ENCODE measurements at places on chromosomes 3 and 15.

DNA sequence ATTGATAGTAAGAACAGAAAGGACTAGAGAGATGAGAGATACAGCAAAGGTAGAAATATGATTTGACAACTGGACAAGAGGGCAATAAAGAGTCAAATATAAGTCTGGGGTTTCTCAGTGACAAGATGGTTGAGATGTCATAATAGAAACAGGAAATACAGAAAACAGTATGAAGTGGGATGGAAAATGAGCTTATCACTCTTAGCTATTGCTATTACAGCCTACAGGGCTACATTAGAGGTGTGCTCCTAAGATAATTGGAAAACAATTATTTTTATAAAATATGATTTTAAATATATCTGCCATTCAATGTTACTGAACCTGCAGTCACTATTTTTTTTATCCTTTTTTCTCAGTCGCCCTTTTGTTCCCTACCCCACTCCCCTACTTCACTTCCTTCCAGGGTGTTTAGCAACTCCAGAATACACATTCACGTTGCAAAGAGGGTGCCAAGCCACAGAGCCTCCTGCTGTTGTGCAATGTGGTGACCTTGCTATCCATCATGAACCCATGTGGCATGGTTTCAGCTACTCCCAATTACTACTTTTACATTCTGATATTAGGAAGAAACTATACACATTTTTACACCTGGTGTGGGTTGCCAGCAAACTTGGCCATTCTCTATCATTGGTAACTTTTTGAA, 6.0 kb downstream of the NRG4 start:
- DNase-seq: no peak

GRCh38 chr3:128282380-128283196, 129.3 kb downstream of the EEFSEC start:
- peak; percentile 71 for DNase-seq

DNA sequence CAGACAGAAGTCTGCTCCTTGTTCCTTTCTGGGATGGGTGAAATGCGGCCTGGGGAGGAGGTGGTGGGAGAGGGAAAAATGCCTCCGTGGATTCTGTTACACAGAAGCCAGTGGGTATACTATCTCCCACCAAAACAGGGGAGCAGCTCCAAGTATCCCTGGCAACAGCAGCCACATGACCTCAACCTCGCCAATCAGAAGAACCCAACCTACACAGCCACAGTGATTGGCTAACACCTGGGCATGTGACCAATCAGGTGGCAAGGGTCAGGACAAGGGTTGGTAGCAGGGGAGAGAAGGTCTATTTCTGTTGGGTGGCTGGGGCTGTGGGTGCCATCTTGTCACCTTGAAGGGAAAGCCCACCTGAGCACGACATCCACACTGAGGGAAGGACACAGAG, 9.1 kb upstream of the ACAD9 start:
- DNase-seq: no peak

DNA sequence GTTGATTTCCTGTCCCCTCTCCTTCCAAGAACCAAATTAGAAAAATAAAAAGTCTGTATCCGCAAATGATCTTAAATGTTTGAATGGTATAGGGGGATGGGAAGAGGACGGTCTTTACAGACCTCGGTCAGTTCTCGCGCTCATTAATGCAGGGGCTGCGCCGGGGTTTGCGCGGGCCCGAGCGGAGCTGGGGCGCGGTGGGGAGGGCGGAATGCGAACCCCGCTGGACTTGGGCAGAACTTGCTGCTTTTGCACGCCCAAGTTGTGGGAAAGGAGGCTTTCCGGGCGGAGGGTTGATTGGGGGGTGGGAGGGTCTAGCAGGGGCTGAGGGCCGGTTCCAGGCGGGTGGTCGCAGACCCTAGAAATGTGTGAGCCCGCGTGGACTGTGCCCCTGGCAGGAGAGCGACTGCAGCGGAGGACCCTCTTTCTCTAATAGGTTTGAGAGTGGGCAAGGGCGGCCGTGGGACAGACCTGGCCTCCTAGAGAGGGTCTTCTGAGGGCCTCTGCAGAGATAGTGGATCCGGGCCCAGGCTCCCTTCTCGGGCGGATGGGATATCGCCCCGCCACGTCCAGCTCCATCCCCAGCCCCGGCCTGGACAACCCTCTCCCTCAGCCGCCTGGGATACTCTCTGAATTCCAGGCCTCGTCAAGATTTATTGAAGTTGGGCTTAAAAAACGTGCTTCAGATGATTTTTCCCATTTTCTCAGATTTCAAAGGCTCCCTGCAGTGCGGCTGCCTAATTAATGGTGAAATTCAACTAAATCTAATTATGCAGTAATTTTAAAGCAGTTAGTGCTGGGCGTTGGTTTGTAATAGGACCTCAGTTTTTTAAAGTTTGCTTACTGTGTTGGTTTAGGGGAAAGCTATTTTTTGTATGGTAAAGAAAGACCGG, 11.3 kb downstream of the NR2F2 start:
- DNase-seq: peak; percentile 32

- DNase-seq: peak; percentile 35
Observed at GRCh38 chr3:13539292-13539638, 9.7 kb upstream of the FBLN2 start.

- no peak for DNase-seq
Observed at GRCh38 chr3:30628205-30628900, 22.0 kb downstream of the TGFBR2 start.

DNA sequence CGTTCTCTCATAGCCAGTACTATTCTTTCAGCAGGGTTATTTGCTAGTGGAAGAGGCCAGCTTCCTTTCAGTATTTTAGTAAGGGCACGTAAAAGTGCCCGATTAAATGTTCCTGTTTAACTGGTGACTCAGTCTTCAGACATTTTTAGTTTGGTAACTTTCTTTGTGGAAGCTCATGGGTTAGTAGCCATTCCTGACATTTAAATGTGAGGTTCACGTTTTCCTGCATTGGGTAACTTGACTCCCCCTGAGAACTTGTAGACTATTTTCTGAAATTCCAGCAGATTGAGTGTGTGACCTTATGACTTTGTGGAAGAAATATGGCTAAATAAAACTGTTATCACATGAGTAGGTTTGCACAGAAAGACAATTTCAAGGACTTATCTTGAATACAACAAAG, 16.9 kb downstream of the ABHD2 start:
- no peak for DNase-seq

DNA sequence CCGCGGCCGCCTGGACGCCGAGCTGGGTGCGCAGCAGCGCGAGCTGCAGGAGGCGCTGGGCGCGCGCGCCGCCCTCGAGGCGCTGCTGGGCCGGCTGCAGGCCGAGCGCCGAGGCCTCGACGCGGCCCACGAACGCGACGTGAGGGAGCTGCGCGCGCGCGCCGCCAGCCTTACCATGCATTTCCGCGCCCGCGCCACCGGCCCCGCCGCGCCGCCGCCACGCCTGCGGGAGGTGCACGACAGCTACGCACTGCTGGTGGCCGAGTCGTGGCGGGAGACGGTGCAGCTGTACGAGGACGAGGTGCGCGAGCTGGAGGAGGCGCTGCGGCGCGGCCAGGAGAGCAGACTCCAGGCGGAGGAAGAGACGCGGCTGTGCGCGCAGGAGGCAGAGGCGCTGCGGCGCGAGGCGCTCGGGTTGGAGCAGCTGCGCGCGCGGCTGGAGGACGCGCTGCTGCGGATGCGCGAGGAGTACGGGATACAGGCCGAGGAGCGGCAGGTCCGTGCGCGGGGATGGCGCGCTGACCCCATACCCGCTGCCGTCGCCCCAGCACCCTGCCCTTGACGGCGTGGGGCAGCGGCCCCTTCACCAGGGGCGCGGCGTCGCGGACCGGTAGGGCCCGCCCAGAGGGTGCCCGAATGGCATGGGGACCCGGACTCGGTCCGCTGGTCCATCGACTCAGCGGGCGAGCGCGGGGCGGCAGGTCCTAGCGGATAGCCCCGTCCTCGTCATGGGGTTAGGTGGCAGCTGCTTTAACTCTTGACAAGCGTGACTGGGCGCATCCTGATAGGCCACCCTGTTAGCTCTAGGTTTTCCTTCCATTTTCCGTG, 848 bp downstream of the SYNM start:
- DNase-seq: peak; percentile 76

- DNase-seq: no peak
Observed at GRCh38 chr3:195186041-195186709, 84.8 kb downstream of the XXYLT1 start.

GRCh38 chr15:67692573-67692972, 132.7 kb upstream of the SKOR1 start:
- no peak for DNase-seq

GRCh38 chr15:99509686-99510461, 55.9 kb upstream of the MEF2A start:
- no peak for DNase-seq

- no peak for DNase-seq
Observed at GRCh38 chr3:197795200-197795599, 4.1 kb downstream of the LRCH3 start.

DNA sequence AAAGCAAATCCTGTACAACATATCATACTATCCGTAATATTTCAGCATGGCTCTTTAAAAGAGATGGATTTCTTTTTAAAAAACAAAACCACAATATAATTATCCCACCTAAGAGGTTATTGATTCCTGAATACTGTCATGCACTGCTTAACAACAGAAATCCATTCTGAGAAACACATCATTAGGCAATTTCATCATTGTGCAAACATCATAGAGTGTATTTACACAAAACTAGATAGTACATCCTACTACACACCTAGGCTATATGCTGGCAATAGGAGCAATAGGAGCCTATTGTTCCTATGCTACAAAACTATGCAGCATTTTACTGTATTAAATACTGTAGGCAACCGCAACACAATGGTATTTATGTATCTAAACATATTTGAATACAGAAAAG, 242.0 kb downstream of the NEK10 start:
- no peak for DNase-seq

DNA sequence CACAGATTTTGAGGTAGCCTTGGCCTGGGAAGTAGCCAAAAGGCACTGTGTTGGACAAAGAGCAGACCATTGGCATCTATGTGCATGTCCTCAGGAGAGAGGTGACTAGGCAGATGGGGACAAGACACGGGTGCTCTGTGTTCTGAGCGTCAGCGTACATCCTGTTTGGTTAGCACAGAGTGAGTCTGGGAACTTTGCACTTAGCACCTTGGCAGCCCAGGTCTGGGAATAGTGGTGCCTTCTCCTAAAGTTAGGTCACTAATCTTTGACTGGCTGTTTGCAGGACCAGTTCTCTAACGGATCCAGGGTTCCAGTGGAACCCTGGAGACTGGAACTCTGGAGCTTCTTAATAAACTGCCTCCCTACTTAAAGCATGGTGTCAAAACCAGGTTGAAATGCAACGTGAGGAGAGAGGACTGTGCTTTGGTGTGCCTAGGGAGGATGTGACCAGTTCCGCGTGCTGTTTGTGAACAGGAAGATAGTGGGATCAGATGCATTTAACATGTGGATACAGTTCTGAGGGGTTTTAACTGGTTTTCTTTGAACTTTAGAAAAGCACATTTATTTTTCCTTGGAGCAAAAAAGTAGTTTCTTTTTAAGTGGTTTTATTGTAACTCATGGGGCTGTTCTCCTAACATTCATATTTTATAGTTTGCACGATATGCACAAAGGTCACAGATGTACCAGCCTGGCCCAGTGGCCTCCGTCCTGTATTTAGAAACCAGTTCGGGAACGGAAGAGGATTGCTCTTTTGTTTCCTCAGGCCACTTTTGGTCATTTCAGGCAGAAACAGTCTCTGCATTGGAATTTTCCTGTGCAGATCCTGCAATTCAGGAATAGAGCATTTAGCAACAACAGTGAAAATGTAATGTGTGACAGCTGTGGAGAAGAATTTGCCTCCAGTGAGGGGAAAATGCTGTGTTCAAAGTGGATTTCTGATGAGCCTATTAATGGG, 48.8 kb downstream of the ABHD2 start:
- DNase-seq: no peak

DNA sequence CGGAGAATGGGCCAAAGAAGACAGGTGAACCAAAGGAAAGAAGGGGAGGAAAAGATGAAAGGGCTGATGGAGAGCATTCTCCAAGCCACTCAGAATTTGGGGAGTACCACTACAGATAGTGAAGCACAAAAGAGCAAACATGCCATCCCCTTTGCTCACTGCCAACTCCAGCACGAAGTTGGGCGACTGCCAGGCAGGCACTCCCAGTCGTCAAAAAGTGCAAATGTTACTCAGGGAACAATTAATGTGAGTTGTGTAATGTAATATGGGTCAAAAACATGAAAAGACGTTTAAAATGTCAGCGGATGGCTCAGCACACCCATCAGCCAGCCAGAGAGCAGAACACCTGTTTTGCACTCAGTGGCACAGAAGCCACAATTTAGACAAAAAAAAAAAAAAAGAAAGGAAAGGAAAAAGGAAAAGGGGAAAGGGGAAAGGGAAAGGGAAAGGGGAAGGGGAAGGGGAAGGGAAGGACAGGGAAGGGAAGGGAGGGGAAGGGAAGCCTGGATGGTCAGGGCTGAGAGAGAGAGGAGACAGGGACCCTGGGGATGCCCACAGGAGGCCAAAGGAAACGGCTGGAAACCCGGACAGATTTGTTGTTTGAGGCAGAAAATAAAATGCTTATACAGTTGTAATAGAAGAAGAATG, 82.7 kb downstream of the COL8A1 start:
- no peak for DNase-seq

DNA sequence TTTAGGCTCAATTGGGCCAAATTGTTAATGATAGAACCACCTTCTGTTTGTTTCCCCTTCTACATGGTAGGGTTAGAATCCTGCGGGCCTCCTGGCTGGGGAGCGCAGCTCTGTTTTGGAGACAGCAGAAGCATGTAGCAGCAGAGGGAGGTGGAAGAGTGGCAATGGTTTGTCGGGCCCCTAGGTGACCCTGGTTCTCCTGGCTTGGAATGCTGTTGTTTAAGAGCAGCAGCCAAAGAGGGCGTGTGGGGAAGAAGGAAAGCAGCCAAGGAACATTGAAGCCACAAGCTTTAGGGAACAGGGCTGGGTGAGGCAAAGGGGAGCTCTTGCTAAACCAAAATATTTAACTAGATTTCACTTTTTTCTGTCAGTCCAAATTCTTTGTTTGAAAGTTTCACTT, 213.7 kb upstream of the NR2E3 start:
- peak; percentile 73 for DNase-seq

GRCh38 chr15:47773143-47773542, 55.8 kb downstream of the SEMA6D start:
- no peak for DNase-seq

DNA sequence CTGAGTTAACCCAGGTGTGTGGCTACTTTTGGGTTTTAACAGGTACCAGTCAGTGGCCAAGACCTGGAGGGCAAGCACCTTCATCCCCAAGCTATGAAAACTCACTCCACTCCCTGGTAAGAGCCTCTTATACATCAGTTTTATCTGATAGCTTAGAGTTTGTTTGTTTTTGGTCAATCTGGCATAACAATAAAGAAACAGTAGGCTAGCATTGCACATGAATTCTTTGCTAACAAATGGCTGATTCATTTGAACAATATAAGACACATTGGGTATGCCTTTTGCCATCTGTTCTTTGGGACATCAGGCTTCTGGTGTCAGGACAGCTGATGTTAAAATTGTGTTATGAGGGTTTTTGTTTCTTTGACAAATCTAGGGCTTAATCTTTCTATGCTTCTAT, 125.0 kb upstream of the CGNL1 start:
- DNase-seq: no peak

Measured in left hindlimb (tissue), 1 donor.